ENCODE measurements at places on chromosomes 4 and X. TPM values are rescaled to one million over a fixed set of nuclear protein-coding genes. Genes with fewer than 3 reads are reported as not detected.
A peak's percentile ranks its signal among the peaks of the same experiment; 100 is the strongest.

- no peak for DNase-seq
Measured at GRCh38 chr4:147025042-147025441, 79.4 kb upstream of the TTC29 start.

DNA sequence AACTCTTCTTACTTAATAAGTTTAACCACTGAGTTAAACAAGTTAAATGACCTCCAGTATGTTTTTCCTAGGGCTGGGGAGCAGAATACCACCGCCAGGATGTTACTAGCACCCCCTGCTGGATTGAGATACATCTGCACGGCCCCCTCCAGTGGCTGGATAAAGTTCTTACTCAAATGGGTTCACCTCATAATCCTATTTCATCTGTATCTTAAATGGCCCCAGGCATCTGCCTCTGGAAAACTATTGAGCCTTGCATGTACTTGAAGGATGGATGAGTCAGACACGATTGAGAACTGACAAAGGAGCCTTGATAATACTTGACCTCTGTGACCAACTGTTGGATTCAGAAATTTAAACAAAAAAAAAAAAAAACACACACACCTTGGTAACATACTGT, 61.5 kb upstream of the MMAA start:
- DNase-seq, result peak; percentile 69

- no peak for DNase-seq
Measured at GRCh38 chr4:68591204-68591603, 15.1 kb upstream of the UGT2B17 start.

GRCh38 chrX:66728818-66729271, 90.0 kb upstream of the EDA2R start:
- DNase-seq, result peak; percentile 13

GRCh38 chr4:126137782-126138170, 823.0 kb downstream of the FAT4 start:
- no peak for DNase-seq

DNA sequence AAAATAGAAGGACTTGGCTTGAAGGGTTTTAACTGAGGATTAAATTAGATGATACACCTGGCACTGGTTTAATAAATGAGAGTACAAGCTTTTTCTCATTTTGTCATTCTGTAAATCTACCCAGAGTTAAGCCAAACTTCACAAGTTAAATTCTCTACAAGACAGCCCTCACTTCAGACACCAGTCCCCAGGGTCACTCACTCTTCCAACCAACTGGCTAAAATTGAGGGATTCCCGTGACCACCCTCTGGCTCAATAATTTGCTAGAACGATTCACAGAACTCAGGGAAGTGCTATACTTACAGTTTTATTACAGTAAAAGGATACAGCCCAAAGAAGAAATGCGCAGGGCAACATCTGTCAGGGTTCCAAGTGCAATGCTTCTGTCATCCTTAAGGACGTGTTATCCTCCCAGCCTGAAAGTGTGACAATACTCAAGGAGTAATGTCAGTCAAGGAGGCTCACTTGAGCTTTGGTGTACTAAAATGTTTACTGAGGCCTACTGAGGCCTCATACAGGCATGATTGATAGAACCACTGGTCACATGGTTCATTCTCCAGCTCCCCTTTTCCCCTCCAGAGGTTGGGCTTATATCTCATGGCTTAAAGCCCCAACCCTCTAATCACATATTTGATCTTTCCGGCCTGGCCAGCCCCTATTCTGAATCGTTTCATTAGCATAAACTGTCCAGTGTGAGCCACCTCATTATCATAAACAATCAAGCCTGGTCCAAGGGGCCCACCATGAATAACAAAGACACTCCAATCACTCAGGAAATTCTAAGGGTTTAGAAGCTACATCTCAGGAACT, 9.6 kb upstream of the TMSB4X start:
- no peak for DNase-seq

DNA sequence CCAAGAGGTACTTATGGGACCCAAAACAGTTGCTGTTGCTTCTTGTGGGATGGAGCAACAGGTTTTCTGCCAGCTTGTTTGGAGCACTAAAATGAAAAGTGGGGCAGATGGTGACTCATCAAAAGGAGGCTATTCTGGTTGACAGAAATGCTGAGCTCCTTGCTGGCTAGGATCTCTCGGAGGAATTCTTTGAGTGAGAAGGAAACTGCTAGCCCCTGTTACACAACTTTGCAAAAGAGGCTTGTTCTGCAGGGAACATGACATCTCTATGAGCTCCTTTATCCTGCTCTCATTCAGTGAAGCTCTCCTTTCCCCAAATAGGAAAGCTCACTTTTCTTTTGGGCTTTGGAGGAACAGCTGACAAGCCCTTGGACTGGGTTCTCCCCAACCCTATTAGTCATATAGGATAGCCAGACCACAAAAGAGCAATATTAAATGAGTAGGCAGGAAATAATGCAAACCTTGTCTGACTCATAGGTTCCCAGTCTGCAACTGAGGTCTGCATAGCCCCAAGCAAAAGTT, 108.3 kb downstream of the CDS1 start:
- no peak for DNase-seq

- no peak for DNase-seq
Measured at GRCh38 chr4:172410363-172410762, 597.2 kb downstream of the GALNTL6 start.

DNA sequence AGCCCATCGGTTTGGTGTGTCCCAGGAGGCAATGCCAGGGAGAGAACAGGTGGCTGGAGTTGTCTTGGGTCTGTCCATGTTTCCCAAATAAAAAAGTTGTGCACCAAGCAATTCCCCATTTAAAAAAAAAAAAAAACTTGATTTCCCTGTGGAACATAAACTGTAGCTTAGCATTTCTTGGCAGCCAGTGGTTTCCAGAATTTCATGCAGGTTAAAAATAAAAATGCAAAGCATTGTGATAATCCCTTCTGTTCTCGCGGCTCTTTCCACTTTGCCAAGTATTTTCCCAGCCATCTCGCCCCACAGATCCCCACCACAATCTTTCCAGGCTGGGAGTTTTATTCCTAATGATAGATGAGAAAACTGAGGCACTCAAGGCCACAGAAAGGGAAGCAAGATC, 51.4 kb upstream of the MSX1 start:
- no peak for DNase-seq

- DNase-seq, result no peak
Measured at GRCh38 chrX:134688031-134688823, 30.0 kb upstream of the PLAC1 start.

GRCh38 chr4:108649863-108650211, 562 bp upstream of the OSTC start:
- no peak for DNase-seq

GRCh38 chr4:143224255-143224654, 39.5 kb downstream of the USP38 start:
- no peak for DNase-seq

- DNase-seq, result no peak
Measured at GRCh38 chrX:38754102-38754790, 47.0 kb upstream of the MID1IP1 start.

GRCh38 chr4:174055344-174055743, 228.1 kb downstream of the FBXO8 start:
- no peak for DNase-seq

DNA sequence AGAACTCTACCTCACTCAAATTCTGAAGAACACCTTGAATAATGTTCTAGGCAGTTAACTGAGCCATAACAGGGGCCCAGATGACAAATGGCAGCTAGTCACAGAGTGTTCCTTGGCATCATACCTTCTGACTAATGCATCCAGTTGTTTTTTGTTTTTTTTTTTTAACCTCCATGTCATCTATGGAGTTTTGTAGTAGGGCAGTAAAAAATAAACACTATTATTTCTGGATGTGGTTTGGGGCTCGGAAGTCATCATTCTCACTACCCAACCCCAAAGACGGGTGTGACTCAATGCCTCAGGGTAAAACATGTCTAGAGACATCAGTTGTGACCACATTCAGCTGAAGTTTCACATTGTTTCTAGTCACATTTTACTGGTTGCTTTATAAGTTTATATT, 31.2 kb upstream of the MCF2 start:
- no peak for DNase-seq

DNA sequence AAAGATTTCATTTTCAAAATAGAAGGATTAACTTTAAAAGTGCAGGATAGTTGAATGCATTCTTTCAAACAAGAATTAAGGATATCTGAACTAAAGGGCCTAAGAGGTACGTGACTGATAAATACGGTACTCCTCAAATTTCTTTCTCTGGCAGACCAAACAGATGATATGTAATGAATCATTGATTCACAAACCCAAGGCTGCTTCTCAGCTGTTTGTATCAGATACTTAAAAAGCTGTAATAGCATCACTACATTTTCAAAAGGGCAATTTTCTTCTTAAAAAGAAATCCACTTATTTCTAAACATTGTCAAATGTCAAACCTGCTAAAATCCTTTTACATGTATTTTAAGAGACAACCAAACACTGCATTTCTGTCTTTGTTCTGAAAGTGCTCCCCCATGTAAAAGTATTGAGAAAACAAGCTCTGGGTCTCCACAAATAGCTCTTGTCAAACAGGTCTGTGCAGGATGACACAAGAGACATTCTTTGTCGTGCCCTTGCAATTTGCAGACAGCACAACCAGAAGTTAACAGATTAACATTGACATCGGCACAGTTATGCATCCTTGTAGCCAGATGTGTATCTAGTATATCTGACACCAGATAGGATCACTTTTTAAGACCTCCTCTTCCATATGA, 82.0 kb downstream of the MANBA start:
- DNase-seq, result no peak

- DNase-seq, result no peak
Measured at GRCh38 chrX:47145395-47146120, 537 bp downstream of the RBM10 start.

DNA sequence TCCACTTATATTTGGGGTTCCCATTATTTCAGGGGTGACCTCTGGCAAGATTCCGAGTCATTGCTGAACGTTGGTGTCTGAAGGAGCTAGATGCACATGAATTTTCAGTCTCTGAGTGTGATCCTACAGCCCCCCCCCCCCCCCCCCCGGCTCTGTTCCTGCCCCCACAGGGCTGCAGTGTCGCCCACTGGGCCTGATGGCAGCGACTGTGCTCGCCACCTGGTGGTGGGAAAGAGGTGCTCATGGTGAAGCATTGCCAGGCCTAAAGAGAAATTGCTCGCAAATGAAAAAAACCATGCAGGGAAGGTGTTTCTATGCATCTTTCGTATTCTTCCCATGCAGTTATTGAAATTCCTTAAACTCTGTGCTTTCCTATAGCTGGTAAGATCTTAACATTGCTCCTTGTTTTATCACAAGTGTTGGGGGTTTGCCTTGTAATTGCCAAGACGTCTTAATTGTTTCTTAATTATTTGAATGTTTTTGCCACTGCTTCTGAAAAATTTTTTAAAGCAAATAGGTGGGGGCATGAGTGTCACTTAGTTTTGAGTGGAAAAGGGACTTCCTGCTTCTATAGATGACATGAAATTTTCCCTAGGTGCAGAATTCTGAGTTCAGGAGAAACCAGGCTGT, 63.2 kb downstream of the CLDN22 start:
- DNase-seq, result no peak

GRCh38 chrX:75297508-75297907, 23.6 kb downstream of the UPRT start:
- DNase-seq, result no peak

The TIGD4 gene
- total RNA-seq, result 2.3 TPM

The IL1RAPL2 gene
- total RNA-seq, result 1.3 TPM

The BEND4 gene
- total RNA-seq, result 45.4 TPM

The OTC gene
- total RNA-seq, result not detected

The IL2 gene
- total RNA-seq, result not detected

All from H1 (cell line).